Retinal pigment epithelial cell (primary cell): ENCODE measurements at places on chromosomes 5 and 9.

- peak; percentile 72 for DNase-seq
Observed at GRCh38 chr5:132775476-132775961, 1.5 kb downstream of the SEPTIN8 start.

GRCh38 chr5:84430863-84431663, 46.4 kb upstream of the EDIL3 start:
- no peak for DNase-seq

DNA sequence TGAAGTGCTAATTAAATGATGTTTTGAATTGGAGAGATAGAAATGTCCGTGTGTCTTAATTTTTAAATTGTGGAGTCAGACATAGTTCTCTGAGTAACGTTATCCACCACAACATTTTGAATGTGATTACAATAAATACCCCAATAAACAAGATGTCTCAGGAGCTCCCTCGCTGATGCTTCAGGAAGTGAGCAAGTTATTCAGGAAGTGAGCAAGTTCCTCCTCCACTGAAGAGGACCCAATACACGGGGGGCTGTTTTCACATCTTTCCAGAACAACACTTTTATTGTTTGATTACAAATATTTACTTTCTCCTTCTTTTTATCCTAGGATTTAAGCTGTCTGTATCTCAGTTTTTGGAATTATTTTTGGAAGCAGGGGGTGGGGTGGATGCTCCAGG, 363.8 kb downstream of the LRRC70 start:
- no peak for DNase-seq

GRCh38 chr9:38488156-38488698, 64.0 kb upstream of the IGFBPL1 start:
- no peak for DNase-seq

DNA sequence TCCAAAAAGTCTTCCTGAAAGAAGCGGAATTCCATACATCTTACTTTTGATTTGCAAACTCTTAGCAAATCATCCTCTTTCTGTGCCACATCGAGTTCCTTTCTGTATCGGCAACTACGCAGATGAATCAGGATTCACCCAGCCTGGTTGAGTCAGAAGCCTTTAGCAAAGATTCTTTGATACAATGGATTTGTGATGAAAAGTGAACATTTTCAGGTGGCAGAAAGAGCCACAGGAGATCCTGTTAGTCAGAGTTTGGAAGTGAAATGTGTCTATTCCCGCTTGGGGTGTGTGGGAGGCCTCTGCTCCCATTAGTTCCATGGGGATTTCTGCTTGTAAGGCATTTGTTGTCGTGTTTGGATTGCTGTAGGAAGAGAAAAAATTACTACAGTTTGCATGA, 351.8 kb upstream of the WWC1 start:
- DNase-seq, result no peak

- DNase-seq, result no peak
Observed at GRCh38 chr9:121185178-121185745, 16.4 kb downstream of the RAB14 start.

GRCh38 chr9:32705059-32705458, 69.6 kb upstream of the TAF1L start:
- DNase-seq, result no peak

DNA sequence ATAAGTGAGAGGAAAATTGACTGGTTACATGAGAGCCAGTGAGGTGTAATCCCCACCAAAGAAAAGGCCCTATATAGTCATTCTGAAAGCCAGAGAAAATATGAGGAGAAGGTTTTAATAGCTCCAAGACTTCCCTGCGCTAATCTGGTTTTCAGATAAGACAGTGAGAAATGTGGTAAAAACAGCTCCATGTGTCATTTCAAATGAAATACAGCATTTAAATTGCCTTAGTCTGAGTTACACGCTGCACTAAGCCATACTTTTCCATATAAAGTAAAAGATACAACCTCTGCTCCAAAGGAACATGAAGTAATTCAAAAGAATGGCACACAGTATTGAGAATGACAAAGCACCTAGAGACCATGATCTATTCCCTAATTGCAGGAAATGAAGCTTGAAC, 378.0 kb upstream of the PDE4D start:
- no peak for DNase-seq

DNA sequence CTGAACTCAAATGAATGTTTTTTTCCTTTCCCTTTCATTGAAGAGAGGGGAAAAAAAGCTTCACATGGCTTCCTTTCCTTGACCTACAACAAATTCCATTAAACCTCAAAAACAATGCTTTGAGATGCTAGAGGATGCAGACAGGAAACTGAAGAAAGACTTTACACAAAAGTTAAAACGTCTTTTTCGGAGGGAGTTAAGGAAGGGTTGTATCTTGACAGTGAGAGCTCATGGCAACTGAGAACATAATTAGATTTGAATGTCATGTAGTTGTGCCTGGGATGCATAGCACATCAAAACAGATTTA, 66.4 kb downstream of the EBF1 start:
- no peak for DNase-seq
